ENCODE measurements at places on chromosomes 6 and 20. TPM values are rescaled to one million over a fixed set of nuclear protein-coding genes. Genes with fewer than 3 reads are reported as not detected.

Gene SSTR4
- not detected for total RNA-seq

Gene PPP1R14C
- total RNA-seq = 116 TPM

Gene ECT2L
- total RNA-seq = 1.6 TPM

GRCh38 chr6:6678185-6678671, 89.7 kb downstream of the LY86 start:
- H3K27ac ChIP-seq = no peak overlapping the region
- no peaks in the 10 kb centered on the region for H3K36me3 ChIP-seq
- no peaks in the 10 kb centered on the region for H3K27me3 ChIP-seq
- peaks cover 44% of the 10 kb centered on the region for H3K4me1 ChIP-seq

- peak overlapping the region; percentile 24 for H3K4me3 ChIP-seq
- H3K27ac ChIP-seq = no peak overlapping the region
- peaks cover 31% of the 10 kb centered on the region for H3K4me1 ChIP-seq
- no peaks in the 10 kb centered on the region for H3K36me3 ChIP-seq
- no peaks in the 10 kb centered on the region for H3K27me3 ChIP-seq
- peak; percentile 69 for DNase-seq
Measured at GRCh38 chr6:116561377-116562018, 7.9 kb downstream of the CALHM4 start.

Measured in left ventricle myocardium inferior (tissue), 1 donor.